ENCODE measurements at places on chromosomes 11 and 22.

DNA sequence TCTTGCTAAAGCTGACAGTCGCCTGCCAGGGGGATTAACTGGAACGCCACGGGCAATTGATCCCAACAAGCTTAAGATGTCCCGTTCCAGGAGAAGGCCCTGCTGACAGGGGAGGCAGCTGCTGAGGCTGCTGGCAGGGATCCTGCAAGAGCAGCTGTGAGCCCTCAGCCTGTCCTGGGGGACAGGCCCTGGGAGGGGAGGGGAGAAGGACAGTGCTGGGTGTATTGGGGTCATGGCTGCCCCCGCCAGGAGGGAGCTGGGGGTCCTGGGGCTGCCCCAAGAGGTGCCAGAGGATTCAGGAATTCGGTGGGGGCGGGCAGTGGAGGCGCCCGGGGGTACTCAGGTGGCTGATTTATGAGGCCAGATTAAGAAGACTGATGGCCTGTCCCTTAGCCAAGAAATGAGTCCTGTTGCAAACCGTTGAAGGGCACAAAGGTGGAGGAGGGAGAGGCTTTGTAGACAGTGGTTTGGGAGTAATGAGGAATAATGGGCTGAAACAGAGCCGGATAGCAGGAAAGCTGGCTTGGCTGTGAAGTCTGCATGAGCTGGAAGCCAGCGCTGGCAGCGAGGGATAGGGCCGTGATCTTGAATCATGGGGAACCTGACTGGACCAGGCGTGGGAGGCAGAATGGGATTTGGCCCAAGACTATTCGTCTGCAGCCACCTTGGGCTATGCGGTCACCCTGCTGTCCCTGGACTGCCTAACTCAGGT is 133.5 kb downstream of the CACNA1I start:
- DNase-seq, result no peak

GRCh38 chr11:117295438-117296137 is 4.4 kb downstream of the BACE1-AS start:
- DNase-seq, result no peak

DNA sequence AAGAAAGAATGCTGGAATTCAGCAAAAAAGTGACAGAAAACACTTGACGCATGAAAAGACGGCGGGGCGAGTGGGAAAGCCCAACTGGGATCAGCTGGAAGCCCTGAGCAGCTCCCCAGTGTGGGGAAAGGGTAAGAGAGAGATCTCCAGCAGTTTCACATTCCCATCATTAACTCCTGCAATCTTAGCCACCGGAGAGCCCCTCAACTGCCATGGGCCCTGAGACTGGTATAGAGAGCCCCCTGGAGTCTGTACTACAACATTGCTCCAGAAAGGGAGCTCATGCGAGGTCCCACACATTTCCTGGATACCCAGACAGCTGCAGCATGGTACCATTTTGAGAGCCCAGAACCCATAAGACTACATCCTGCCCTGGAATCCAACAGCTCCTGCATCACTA is 31.1 kb downstream of the MRGPRX4 start:
- peak; percentile 25 for DNase-seq

- no peak for DNase-seq
Observed at GRCh38 chr11:46857666-46858065, 11.6 kb upstream of the CKAP5 start.

- no peak for DNase-seq
Observed at GRCh38 chr11:60375316-60375715, 3.0 kb upstream of the MS4A7 start.

GRCh38 chr11:7844521-7844920 is 47.8 kb upstream of the OR5P2 start:
- DNase-seq, result no peak

DNA sequence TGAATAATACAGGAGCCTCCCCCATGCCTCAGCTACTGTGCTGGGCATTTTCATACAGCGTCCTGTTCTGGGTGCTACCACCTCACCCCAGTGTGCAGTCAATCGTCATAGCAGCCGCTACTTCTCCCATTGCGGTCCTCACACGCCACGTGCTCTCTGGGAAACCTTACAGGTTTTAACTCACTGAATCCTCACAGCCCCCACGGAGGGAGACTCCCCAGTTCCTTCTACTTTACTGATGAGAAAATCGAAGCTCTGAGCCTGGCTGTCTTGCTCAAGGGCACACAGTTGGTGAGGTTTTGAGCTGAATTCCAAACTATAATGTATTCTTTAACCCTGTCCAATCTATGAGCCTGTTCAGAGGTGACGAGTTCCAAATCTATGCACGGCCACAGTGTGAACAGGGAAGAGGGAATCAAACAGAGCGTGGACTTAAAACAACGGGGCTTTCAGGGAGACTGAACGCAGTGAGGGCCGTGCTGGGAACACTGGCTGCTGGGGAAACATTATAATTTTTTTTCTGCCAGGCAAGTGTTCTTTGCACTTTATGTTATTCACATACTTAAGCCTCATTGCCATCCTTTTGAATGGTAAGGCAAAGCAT is 421.5 kb downstream of the BRD1 start:
- DNase-seq, result no peak

DNA sequence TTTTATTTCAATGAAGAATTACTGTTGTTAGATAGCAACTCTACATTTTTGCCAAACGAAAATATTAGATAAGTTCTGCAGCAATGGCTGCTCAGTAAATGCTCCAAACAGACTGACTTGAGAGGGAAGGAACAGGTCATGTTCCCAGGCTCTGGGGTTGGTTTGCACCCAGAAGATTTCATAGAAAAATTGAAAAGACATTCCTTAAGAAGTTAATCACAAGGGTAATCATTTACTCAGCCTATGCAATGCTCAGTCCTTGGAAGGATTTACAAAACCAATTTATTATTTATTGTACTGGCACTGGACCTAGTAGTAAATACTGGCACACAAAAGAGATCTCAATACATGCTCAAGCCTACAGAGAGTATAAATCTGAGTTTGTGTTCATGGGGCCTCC is 179.1 kb upstream of the MTNR1B start:
- DNase-seq, result no peak

DNA sequence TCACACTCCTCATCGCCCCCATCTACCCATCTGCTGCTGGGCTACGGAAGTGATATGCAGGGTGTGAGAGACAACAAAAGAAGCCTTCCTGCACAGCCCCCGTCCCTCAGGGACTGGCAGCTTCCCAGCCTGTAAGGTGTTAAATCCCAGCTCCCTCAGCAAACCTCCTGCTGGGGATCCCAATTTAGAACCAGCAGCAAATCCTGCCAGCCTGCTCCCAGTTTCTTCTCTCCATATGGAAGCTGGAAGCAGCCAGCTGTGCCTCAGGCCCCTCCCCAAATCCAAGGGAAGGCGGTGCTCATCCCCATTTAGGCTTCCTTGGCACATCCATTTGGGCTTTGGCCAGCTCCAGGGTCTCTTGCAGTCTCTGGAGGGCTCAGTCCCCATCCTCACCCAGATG is 47.5 kb downstream of the PAMR1 start:
- DNase-seq, result no peak

DNA sequence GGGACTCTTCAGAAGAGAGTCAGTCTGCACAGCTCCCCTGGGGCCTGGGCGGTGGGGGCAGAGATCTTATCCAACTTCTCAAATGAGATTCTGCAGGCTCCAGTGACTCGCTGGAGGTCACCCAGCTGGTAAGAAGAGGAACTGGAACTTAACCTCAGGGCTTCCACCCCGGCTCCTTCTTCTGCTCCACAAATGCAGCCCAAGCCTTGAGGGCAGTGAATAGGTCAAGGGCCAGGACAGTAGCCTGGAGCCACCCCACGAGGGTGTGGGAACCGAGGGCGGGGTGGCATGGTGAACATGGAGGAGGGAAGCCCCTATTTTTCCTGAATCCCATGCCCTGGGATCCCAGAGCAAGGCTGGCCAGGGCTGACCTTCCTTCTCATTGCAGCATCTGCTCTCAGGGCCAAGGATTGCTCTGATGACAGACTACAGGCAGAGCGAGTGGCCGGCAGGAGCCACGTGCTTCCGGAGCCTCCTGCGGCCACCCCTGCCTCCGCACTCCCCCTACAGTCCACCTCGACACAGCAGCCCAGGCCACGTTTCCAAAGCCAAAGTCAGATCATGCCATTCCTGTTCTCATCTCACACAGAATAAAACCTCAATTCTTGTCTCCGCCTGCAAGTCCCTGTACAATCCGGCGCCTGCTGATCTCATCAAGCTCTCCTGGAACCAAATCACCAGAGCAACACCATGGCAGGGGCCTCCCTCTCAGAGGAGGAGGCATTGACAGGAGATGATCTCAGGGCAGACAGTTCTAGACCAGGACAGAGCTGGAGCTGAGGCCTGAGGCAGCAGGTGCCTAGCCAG is 21.1 kb upstream of the UPK3A start:
- DNase-seq, result peak; percentile 51

DNA sequence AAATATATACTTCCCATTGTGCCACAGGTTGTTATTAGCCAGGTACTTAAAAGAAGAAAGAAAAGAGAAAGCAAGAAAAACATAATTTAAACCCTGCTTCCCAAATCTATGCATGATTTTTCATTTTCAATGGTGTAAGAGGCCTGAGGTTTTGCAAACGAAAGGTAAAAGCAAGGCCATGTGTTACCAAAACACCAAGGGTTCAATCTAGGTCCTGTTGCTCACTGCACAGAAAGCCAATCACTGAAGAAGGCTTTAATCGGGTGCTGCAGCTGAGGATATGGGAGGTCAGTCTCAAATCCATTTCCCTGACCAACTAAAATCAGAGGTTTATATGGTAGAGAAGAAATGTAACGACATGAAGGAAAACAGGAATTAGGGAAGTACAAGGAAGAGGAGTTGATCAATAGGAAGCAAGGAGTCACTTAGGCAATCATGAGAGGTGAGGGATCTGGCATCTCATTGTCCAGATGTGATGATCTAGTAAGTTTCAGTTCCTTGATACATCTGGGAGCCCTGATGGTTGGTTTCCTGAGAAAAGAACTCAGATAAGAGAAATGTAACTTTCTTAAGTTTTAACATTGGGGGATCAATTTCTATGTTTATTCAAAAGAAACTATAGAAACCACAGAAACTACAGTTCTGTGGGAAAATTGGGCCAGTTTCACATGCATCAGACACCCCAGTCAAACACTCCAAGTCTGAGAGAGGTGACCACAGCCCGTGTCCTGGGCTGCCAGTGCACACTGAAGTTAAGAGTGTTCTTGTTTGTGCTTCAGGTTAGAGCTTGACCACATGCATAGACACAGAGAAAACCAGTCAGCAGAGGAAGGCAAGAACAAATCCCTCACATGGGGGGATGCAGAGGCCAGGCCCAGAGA is 18.1 kb upstream of the DKK3 start:
- DNase-seq, result no peak

DNA sequence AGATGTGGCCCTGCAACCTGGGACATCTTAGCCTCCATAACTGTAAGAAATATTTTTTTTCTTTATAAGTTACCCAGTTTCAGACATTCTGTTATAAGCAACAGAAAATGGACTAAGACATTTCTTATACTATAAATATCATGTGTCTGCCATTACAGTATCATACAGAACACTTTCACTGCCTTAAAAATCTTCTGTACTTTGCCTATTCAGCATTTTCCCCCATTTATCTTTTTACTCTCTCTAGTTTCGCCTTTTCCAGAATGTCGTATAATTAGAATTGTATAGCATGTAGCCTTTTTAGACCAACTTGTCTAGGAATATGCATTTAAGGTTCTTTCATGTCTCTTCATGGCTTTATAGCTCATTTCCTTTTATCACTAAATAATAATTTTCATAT is 88.0 kb downstream of the PARVA start:
- DNase-seq, result no peak

DNA sequence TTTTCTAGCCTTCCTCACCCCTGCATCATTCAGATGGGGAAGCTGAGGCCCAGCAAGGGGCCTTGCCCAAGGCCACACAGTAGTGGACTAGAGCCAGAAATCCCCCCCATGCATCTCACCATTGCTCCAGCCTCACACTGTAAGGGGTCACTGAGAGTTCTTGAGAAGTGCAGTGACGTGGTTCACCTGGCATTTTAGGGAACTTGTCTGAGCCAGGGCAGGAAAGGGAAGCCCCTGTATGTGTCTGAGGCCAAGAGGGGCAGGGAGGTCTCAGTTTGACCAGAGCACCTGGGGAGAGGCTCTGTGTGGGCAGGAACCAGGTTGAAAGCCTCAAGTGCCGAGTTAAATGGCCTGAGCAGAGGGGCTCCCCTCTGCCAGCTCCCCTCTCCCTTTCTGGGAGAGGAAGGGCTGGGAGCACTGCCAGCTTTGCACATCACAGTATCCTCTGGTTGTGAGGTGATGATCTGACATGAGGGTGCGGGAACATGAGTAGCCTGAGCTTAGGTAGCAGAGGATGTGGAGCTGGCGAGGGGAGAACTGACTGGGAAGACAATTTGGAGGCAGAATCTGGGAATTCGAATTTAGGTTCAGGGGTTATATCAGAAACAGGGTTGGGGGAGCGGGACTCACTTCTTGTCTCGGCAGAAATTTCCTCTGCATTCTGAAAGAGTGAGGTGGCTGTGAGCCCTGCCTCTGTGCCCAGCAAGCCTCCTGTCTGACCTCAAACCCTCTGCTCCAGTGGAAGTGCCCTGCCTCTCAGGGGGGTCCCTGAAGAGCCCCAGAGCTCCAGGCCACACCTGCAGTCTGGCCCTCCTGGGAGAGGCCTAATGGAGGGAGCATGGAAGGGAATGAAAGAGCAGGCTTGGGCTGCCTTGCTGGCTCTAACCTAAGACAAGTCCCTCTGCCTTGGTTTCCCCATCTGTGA is 14.6 kb downstream of the ARHGEF17 start:
- DNase-seq, result no peak

DNA sequence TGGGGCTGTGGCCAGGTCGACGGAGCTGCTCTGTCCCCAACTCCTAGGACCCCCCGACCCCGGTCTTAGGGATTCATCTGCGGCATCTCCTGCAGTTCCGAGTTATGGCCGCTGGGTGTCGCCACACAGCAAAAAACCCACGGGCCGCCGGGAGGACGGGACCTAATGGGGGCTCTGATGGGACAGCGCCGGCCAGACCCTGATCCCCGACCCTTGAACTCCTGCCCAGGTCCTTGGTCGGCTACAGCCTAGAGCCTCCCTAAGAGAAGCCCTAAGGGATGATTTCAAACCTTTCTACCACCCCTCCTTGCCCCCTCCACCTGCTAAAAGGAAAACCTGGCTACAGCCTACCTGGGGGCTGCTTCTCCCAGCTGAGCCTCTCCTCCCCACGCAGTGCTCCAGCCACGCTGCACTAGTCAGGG is 30.8 kb upstream of the LRRC10B start:
- DNase-seq, result peak; percentile 32

GRCh38 chr11:65135633-65136145 is 1.4 kb upstream of the SYVN1 start:
- no peak for DNase-seq

DNA sequence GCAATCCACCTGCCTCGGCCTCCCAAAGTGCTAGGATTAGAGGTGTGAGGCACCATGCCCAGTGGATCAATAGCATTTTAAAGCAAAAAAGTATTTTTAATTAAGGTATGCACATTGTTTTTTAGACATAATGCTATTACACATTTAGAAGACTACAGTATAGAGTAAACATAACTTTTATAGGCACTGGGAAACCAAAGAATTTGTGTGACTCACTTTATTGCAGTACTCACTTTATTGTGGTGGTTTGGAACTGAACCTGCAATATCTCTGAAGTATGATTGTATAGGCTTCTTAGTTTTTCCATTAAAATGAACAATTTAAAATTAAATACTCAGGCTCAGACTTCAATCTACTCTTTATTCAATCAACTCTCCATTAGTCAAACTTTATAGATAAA is 17.5 kb upstream of the CD3E start:
- DNase-seq, result no peak

GRCh38 chr11:7444091-7444981 is 41.0 kb upstream of the OLFML1 start:
- DNase-seq, result no peak

GRCh38 chr11:69878927-69879728 is 59.9 kb upstream of the FGF3 start:
- DNase-seq, result no peak

- peak; percentile 77 for DNase-seq
Observed at GRCh38 chr11:64449381-64450167, 90.6 kb downstream of the RPS6KA4 start.

Measured in hematopoietic multipotent progenitor cell treated with erythropoietin and hydrocortisone succinate and interleukin-3 and kit ligand, for 8 days (in vitro differentiated cells).